H7 (cell line): ENCODE measurements at places on chromosomes 3 and 15.

DNA sequence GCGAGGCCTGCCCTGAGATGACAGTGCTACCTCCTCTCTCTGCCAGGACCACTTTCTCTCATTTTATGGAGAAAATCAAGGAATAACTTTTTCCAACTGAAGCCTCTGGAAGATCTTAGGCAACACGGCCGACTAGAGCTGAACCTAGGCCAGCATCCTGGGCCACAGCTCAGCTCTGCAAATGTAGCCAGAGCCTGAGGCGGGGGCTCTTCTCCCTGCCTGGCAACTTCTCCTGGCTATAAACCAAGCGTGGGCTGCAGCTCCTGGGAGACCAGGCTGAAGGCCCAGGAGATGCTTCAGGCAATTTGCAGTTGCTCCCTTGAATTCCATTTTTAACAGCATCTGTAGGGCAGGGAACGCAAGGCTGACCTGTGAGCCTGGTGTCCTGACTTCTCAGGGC, 74.9 kb downstream of the CEMIP start:
- DNase-seq, result no peak

- no peak for DNase-seq
These were observed 68.9 kb upstream of the TLE3 start for GRCh38 chr15:70166506-70167087.

- DNase-seq, result no peak
These were observed 126.4 kb downstream of the CHDH start for GRCh38 chr3:53719796-53720195.

GRCh38 chr3:71062037-71062932, 521.2 kb downstream of the FOXP1 start:
- DNase-seq, result no peak

- DNase-seq, result no peak
These were observed 303.2 kb downstream of the ZIC1 start for GRCh38 chr3:147712357-147712756.

GRCh38 chr3:188947401-188948280, 224.1 kb upstream of the TPRG1 start:
- DNase-seq, result peak; percentile 94

DNA sequence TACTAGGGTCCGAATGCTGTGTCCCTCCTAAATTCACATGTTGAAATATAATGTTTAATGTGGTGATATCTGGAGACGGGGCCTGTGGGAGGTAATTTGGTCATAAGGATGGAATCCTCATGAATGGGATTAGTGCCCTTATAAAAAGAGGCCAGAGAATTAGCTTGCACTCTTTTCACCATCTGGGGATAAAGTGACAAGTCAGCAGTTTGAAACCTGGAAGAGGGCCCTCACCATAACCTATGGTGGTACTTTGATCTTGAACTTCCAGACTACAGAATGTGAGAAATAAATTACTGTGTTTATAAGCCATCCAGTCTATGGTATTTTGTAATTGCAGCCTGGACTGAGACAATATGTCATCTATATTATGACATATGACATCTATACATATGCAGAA, 132.1 kb downstream of the ISL2 start:
- no peak for DNase-seq

GRCh38 chr3:30467596-30468238, 138.7 kb upstream of the TGFBR2 start:
- no peak for DNase-seq
